Pons (tissue), 1 donor: ENCODE measurements at places on chromosomes 1 and 21.

GRCh38 chr21:24941316-24942185, 665.7 kb downstream of the MRPL39 start:
- no peak for DNase-seq

- no peak for DNase-seq
These were observed 105.6 kb upstream of the TRABD2B start for GRCh38 chr1:48102766-48103165.

DNA sequence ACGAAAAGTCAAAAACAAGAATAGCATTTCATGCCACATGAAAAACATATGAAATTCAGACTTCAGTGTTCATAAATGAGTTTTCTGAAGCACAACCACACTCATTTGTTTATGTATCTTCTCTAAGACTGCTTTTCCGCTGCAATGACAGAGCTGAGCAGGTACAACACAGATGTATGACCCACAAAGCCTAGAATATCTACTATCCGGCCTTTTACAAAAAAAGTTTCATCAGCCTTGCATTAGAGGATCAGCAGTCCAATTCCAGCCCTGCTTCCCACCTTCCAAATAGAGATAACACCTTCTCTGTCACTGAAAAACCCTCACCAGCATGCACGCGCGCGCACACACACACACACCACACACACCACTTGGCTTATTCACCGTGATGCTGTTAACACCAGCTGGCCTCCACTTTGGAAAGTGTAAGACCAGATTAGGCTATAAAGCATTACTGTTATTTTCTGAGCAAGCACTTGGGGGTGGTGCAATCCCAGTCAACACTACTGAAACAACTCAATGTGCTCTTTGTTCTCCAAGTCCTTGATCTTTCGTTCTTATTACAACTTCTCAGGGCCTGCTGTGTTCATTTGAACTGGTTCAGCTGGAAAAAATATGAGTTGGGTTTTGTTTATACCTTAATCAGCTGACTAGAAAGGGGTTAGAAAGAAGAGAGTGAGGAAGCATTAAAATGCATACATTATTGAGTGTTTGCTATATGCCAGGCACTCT, 90.0 kb downstream of the GLUL start:
- DNase-seq: peak; percentile 98

- no peak for DNase-seq
These were observed 610.8 kb downstream of the LMO4 start for GRCh38 chr1:87939444-87939843.

DNA sequence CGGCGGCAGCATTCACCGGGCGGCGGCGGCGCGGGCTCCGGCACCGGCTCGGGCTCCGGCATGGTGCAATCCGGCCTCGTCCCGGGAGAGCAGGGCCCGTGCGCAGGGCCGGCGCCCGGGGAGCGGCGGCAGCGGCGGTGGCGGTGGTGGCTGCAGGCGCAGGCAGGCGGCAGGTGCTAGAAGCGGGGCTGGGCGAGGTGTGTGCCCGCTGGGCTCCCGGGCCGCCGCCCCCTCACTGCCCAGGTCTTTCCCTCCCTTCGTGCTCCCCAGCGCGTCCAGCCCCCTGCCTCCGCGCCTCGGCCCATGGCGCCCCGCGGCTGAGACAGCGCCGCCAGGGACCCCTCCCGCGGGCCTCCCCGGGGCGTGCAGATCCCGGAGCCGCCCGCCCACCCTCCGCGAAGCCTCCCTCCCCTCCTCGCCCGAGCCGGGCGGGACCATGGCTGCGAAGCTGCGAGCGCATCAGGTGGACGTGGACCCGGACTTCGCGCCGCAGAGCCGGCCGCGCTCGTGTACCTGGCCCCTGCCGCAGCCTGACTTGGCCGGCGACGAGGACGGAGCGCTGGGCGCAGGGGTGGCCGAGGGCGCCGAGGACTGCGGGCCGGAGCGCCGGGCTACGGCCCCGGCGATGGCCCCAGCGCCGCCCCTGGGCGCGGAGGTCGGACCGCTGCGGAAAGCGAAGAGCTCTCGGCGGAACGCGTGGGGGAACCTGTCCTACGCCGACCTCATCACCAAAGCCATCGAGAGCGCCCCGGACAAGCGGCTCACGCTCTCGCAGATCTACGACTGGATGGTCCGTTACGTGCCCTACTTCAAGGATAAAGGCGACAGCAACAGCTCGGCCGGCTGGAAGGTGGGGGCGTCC, 492 bp downstream of the FOXO6 start:
- no peak for DNase-seq

DNA sequence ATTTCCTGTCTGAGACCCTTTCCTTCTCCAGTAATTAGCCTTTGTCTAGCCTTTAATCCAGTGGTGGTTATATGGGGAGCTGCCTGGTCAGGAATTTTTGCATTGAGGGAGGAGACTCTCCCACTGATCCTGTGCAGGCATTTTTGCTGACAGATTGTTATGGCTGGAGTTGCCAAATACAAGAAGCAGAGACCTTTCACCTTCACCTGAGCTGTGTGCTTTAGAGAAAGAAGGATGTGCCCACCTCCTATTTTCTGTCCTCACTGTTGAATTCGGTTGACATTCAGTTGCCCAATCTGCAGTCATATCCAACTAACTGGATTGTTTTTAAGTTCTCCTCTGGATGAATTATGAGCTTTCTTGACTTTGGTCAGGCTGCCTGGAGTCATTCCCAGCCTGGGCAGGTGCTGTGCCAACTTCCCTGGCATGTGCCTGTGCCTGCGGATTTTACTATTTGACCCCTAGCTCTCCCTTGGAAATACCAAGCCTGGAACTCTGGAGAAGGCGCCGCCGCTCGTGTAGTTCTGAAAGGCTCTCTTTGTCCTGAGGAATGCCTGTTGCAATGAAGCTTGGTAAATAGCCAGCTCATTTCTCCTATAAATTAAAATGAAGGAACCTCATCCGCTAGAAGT, 143.9 kb downstream of the NOS1AP start:
- peak; percentile 91 for DNase-seq

DNA sequence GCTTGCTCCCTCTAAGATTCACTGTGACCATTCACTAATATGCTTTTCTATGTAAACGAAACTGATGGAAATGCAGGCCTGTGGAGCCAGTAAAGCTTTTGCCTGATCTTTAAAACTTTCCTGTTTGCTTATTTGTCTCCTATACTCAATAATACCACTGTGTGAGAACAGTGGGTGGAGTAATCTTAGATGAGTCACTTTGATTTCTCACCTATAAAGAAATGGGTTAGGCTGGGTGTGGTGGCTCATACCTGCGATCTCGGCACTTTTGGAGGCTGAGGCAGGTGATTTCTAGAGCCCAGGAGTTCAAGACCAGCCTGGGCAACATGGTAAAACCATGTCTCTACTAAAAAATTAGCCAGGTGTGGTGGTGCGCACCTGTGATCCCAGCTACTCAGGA, 70.8 kb downstream of the RWDD3 start:
- DNase-seq: no peak

DNA sequence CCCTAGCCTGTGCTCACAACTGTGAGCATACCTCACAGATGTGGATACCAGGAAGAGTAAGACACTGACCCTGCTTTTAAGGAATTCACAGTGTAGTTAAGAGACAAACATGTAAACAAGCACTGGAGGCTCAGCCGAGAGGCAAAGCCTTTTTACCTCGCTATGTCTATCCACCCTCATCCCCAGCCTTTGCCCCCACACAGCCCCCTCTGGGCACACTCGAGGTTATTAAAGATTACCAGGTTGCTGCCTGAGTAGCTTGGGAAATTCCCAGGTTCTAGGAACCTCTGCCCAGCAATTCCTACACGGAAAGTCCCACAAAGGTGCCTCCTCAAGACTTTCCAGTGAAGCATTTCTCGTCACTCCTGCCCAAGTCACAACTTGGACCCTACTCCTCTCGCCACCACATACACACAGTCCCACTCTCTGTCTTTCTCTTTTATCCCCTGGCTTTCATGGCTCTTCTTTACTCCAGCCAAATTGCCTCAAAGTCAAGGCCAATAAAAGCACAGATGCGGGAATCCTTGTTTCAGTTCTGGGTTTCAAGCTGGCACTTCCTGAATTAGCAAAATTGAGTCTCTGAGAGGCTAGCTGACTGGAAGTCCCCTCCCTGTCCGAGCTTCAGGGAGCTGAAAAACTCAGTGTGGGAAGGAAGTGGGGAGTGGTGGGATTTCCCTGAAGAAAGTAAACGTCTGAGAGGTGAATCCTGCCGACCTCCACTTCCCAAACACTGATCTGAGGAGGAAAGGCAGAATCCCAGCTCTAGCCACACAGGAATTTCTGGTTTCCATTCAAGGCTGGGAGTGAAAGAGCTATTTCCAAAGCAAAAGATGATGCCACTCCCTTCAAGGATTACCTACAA, 7.6 kb downstream of the DENND2D start:
- peak; percentile 71 for DNase-seq

DNA sequence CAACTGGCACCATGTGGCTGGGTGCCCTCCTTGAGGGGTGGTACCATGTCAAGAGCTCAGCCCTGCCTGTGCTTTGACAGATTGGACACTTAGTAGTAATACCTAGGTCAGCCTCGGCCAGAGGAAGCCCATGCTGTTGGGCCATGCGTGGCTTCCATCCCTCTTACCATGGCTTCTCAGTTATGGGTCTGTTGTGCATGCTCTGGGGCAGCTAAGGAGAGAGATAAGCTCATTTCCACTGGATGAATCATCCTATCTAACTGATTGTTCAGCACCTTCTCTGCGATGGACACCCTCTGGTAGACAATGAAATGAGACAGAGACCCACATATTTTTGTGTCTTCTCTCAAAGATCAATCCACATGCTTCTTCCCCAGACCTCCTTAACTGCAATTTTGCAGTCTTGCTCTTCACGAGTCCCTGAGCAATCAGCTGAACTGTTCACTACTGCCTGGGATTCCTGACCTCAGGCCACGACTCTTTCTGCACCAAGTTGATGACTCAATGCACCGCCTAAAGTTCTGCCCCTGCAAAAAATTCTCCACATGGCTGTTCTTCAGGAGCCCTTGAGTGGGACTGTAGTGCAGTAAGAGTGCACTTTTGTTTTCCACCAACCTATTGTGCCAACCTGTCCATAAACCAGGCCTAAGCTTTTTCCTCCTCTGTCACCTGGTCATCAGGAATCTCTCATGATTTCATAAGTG, 6.9 kb upstream of the TRIM62 start:
- no peak for DNase-seq

DNA sequence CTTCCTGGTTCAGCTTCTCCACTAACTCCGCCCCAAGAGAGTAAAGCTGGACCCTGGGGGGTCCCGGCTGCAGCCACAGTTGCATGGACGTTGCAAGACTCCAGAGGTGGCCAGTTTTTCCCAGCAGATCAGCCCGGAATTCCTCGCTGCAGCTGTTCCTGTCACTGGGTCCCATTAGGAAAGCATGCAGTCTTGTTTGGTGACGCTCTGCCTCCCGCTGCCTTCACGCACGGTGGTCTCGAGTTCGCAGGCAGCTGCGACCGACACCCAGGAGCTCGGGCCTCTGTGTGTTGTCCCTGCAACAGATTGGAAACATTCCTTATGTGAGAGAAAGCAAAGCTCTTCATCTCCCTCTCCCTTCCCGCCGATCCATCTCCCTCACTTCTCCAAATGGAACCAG, 162.8 kb downstream of the PRDM16 start:
- DNase-seq: no peak

DNA sequence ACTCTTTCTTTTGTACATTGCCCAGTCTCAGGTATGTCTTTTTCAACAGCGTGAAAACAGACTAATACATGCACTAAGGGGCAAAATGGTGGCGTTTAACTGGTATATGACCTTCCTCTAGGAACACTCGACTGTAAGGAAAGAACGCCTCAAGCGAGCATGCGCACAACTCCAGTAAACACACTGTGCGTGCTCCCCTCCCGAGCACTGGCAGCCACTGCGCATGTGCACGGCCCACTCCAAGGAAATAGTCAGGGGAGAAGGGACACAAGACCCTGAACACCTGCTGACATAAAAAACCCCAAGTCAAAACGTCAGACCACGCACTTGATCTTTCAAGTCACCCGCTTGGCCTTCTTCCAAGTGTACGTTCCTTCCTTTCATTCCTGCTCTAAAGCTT, 173.5 kb downstream of the NPHP4 start:
- DNase-seq: no peak

GRCh38 chr1:98660940-98661543, 479 bp upstream of the SNX7 start:
- DNase-seq: peak; percentile 31

- no peak for DNase-seq
These were observed 36.0 kb upstream of the PRDM2 start for GRCh38 chr1:13663969-13664368.

DNA sequence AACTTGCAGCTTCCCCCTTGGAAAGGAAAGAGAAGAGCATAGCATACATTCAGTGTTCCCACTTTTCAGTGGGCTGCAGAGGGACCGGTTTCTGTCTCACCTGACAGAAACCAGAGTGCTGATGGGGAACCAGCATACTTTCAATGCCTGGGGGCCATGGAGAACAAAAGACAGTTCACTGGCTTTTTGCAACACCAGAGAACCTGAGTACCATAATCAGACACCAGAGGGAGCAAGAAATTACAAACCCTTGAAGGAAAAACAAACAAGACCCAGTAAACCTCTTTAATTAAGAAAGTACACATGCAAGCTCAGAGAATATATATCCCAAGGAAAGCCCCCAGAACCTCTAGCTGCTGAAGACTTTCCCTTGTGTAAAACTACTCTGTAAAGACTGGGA, 51.1 kb downstream of the CSMD2 start:
- DNase-seq: peak; percentile 54

- DNase-seq: no peak
These were observed 178.9 kb downstream of the MIS18A start for GRCh38 chr21:32099812-32100416.

DNA sequence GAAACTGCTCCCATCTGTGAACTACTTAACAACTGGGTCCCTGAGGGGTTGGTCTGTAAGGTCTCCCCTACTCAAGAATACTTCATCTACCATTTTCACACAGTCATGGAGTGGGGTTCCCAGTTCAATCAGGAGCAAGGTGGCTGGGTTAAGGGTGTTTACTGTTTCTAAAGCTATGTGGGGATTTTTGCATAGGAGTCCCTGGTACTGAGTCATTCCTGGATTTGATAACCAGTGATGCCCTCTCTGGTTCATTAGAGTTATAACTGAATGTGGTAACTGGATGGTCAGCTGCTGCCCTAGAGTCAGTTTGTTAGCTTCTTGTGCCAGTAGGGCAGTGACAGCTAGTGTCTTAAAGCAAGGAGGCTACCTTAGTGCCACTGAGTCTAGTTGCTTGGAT, 29.4 kb upstream of the KCNJ15 start:
- DNase-seq: no peak

DNA sequence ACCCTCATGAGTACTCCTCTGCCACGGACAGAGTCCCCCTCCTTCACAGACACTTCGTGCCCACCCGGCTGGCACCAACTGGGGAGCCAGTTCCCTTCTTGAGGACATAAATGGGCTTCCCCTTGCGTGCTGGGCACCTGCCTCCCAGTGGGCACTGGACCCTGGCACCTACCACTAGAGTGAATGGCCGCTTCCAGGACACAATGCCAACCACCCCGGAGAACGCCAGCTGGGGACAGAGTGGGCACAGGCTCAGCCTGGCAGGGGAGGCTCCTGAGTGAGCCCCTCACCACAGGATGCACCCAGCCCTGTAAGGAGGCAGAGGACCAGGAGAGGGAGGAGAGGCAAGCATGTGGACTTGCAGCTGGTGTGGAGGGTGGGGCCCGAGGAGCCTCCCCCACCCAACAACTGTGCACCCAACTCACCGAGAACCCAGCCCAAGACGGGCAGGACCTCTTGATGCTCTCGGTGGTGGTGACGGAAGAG, 1.0 kb downstream of the ENTREP3 start:
- DNase-seq: no peak
